Mesendoderm (in vitro differentiated cells): ENCODE measurements at places on chromosomes 7 and 10.

DNA sequence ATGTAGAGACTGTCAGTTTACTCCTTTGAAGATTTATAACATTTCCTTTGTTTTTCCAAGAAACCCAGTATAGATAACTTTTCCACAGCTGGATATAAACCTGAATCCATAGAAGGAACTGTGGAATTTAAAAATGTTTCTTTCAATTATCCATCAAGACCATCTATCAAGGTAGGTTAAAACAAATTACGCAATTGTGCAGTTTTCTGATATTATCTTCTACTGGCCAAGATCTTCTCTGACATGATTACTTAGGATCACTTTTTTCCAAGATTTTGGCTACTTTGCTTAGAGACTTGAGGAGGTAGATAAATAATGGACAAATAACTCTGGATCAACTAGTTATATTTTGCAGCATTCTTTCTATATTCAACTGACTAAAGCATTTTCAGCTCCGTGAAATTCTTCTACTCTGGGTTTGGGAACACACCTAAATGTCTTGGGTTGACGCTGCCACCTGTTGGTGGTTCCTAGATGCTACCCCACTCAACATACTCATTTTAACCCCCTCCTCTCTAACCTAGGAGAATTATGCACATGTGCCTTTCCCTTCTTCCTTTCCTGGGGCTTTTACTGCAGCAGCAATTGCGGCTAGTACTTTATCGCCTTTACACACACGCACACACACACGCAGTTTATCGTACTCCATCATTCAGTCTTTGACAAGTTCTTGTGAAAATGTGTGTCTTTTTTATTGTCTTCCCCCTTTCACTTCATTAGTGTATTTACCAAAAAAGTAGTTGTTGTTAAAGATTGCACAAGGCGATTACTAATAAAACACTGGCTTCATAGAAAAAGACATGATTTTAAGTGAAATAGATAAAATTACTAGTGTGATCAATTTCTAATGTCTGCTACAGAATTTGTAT lies 32.7 kb downstream of the ABCB5 start:
- no peak overlapping the region for H3K4me3 ChIP-seq
- H3K27me3 ChIP-seq: no peaks in the 10 kb centered on the region
- peak; percentile 84 for DNase-seq
- H3K27ac ChIP-seq: no peak overlapping the region
- peaks cover 3% of the 10 kb centered on the region for H3K4me1 ChIP-seq
- H3K36me3 ChIP-seq: no peaks in the 10 kb centered on the region

DNA sequence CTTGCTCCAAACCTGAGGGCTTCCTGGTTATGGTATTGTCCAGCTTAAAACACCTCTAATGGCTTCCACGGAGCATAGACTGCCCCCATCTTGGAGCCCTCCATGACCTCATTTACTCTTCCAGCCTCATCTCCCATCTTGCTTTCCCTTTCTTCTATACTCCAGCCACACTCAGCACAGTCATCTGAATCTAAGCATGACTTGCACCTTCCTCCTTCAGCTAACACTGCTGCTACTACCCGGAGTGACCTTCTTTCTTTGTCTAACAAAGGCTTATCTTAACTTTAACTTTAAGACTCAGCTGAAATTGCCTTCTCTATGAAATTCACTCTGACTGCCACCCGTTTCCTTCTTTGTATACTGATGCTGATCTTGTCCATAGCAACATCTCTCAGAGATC lies 135.1 kb downstream of the FAM107B start:
- no peak for DNase-seq
- H3K4me1 ChIP-seq: no peaks in the 10 kb centered on the region
- H3K36me3 ChIP-seq: no peaks in the 10 kb centered on the region
- no peak overlapping the region for H3K27ac ChIP-seq
- H3K4me3 ChIP-seq: no peak overlapping the region

- H3K4me3 ChIP-seq: no peak overlapping the region
- DNase-seq: no peak
- no peak overlapping the region for H3K27ac ChIP-seq
- no peaks in the 10 kb centered on the region for H3K4me1 ChIP-seq
Measured at GRCh38 chr7:25624051-25624450, 395.8 kb upstream of the NPVF start.

- no peaks in the 10 kb centered on the region for H3K36me3 ChIP-seq
- H3K27me3 ChIP-seq: no peaks in the 10 kb centered on the region
- H3K4me3 ChIP-seq: no peak overlapping the region
- H3K4me1 ChIP-seq: no peaks in the 10 kb centered on the region
- H3K27ac ChIP-seq: no peak overlapping the region
- DNase-seq: no peak
Measured at GRCh38 chr7:143958781-143959180, 4.1 kb downstream of the OR2F1 start.

GRCh38 chr7:71613313-71613712 lies 481.4 kb downstream of the GALNT17 start:
- H3K4me1 ChIP-seq: peaks cover 9% of the 10 kb centered on the region
- no peaks in the 10 kb centered on the region for H3K36me3 ChIP-seq
- no peak overlapping the region for H3K4me3 ChIP-seq

GRCh38 chr7:26182706-26183105 lies 17.8 kb downstream of the HNRNPA2B1 start:
- no peaks in the 10 kb centered on the region for H3K27me3 ChIP-seq
- H3K27ac ChIP-seq: no peak overlapping the region

DNA sequence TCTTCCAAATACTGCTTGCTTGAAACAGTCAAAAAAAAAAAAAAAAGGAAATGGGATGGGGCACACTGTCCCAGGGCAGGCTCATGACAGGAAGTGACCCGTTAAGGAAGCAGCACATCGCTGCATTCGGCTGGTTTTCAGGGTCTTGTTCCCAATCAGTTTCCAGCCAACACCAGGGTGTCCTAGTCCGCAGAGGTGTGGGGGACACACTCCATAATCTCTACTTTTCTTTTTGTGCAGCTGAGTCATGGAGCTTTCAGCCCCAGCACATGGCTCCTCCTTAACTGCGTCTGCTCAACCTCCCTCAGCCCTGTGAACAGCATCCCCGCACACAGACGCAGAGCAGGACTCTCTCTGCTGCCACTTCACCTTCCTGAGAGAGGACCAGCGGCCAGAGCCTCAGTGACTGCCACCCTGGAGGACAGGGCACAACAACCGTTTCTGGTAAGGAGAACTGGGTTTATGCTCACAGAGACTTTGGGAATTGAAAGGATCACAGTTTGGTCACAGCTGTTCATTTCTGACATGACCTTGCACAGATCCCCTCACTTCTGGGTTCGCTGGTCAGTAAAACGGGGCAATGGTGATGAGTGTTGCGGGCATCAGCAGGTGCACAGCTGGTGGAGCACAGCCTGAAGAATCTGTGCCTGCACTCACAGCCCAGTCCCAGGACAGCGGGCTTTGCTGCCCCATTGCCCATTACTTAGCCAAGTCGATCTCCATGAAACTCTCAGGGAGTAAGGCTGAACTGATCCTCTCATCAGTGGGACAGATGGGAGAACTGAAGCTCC lies at the start of gene GIMAP5:
GIMAP5 (plus strand) TSS at position 154 of the 791 bp plus-strand sequence. CDS start 3,467 bp downstream, outside the sequence.
- peaks cover 3% of the 10 kb centered on the region for H3K4me1 ChIP-seq
- H3K36me3 ChIP-seq: no peaks in the 10 kb centered on the region
- peaks cover 61% of the 10 kb centered on the region for H3K27me3 ChIP-seq
- no peak for DNase-seq
- no peak within 1 kb of the TSS for H3K27ac ChIP-seq

- H3K27ac ChIP-seq: no peak overlapping the region
- H3K36me3 ChIP-seq: no peaks in the 10 kb centered on the region
- peak; percentile 40 for DNase-seq
- no peak overlapping the region for H3K4me3 ChIP-seq
- peaks cover 2% of the 10 kb centered on the region for H3K4me1 ChIP-seq
Measured at GRCh38 chr10:44010873-44011602, 362.4 kb upstream of the ZNF32 start.

DNA sequence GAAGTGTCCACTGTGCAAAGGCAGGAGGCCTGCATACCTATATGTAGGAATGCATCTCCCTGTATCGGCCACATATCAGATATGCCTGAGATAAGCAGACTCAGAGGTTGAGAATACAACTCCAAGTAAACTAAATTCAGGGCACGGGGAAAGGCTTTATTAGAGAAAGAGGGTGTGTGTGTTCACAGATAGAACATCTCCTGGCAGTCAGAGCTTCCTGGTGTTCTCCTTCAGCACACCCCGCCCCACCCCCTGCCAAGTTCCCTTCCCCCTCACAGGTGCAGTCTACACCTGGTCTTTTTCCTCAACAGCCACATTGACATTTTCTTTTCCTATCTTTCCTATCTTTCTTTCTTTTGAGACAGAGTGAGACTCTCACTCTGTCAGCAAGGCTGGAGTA lies 17.1 kb downstream of the GBX1 start:
- DNase-seq: no peak
- H3K4me3 ChIP-seq: no peak overlapping the region
- no peaks in the 10 kb centered on the region for H3K36me3 ChIP-seq

GRCh38 chr10:43585046-43585445 lies 10.6 kb upstream of the ZNF239 start:
- H3K27ac ChIP-seq: no peak overlapping the region
- H3K36me3 ChIP-seq: no peaks in the 10 kb centered on the region
- H3K4me1 ChIP-seq: no peaks in the 10 kb centered on the region
- DNase-seq: no peak
- H3K27me3 ChIP-seq: no peaks in the 10 kb centered on the region
- no peak overlapping the region for H3K4me3 ChIP-seq

DNA sequence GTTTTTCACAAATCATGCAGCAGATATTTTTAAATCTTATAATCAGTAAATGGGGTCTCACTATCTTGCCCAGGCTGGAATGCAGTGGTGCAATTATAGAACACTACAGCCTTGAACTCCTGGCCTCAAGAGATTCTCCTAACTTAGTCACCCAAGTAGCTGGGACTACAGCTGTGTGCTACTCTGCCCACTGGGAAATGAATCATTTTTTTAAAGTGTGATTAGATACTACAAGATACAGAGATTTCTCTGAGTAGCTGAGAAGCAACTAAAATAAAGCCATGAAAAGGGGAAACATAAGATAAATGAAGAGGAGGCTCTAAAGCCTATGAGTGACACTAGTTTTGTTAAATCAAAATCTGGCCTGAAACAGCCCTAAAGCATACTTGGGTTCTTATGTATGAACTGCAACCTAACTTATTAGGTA lies 119.7 kb downstream of the JMJD1C start:
- no peak overlapping the region for H3K4me3 ChIP-seq
- no peaks in the 10 kb centered on the region for H3K36me3 ChIP-seq
- no peaks in the 10 kb centered on the region for H3K4me1 ChIP-seq
- H3K27ac ChIP-seq: no peak overlapping the region
- no peaks in the 10 kb centered on the region for H3K27me3 ChIP-seq

- no peaks in the 10 kb centered on the region for H3K4me1 ChIP-seq
- H3K27ac ChIP-seq: no peak overlapping the region
- H3K27me3 ChIP-seq: no peaks in the 10 kb centered on the region
- H3K4me3 ChIP-seq: no peak overlapping the region
Measured at GRCh38 chr10:9709849-9710248, 1307.8 kb upstream of the CELF2 start.

- H3K36me3 ChIP-seq: no peaks in the 10 kb centered on the region
- H3K4me1 ChIP-seq: no peaks in the 10 kb centered on the region
- H3K27ac ChIP-seq: no peak overlapping the region
- DNase-seq: no peak
- no peak overlapping the region for H3K4me3 ChIP-seq
Measured at GRCh38 chr7:24727154-24728120, 29.8 kb downstream of the GSDME start.

DNA sequence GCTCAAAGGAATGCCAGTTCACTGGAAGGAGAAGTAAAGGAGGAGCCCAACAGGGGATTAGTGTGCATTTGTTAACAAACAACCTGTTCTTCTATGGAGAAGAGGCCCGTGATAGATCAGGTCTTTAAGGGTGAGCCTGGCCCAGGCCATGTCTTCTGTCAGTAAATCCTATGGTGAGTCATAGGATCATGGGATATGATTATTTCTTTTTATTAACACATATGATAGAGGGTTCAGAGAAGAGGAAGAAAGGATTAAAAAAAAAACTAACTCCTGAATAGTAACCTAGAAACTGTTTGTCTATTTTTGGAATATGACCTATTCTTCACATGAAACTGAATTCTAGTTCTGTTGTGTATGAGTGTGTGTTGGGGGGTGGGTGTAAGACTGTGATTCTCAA lies 70.4 kb downstream of the GPR158 start:
- H3K36me3 ChIP-seq: no peaks in the 10 kb centered on the region
- no peaks in the 10 kb centered on the region for H3K4me1 ChIP-seq
- DNase-seq: no peak
- H3K27me3 ChIP-seq: no peaks in the 10 kb centered on the region

DNA sequence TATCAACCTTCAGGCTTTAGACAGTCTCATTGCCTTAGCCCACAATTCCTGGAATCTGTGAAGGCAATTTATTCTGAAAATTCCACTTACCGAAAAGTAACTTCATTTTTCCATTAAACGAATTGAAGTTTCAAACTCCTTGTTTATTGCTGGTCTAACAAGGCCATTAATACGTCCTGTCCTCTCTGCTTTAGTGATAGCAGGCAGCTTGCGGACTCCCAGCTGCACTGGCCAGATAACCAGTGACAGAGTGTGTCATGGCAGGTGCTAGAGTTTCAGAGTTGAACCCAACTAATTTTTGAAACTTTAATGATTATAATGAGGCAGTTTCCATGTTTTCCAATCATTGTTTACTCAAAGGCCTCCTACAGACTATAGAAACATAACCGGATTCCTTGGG lies 31.1 kb downstream of the LOXL4 start:
- H3K36me3 ChIP-seq: no peaks in the 10 kb centered on the region
- no peaks in the 10 kb centered on the region for H3K27me3 ChIP-seq
- H3K4me1 ChIP-seq: no peaks in the 10 kb centered on the region
- H3K4me3 ChIP-seq: no peak overlapping the region
- no peak for DNase-seq

DNA sequence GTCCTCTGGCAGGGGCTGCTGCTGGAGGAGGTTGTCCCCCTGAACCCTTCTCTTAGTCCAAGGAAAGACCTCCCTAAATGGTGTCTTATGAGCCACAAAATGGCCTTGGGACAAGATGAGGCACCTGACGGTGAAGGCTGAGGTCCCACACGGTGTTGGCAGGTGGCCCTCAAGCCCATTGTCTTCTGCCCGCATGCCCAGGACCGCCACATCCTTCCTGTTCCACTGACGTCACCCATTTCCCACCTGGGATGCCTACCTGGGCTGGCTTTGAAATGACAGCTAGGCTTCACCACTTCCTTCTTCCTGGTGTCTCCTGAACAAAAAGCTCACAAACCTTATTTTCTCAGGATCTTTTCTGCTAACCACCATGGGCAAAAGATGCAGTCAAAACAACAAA lies 2.1 kb upstream of the DMBT1 start:
- no peak for DNase-seq
- peaks cover 15% of the 10 kb centered on the region for H3K4me1 ChIP-seq
- no peak overlapping the region for H3K4me3 ChIP-seq
- no peaks in the 10 kb centered on the region for H3K36me3 ChIP-seq

DNA sequence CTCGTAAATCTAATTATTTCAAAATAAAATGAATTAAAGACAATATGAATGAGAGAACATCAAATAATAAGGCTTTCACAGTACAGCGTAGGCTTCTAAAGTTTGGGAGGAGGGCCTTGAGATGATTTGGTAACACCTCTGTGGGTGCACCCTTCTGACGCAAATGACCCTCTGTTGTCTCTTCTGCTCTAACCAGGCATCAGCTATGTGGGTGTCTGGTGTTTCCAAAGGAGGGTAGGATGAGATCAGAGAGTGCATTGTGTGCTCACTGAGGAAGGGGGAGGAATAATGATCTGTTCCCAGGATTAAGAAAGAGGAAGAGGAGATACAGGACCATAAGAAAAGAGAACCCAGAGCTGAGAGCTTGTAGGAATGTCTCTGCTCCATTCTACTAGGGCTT lies 420.4 kb downstream of the SDK1 start:
- no peak overlapping the region for H3K27ac ChIP-seq

- H3K27me3 ChIP-seq: no peaks in the 10 kb centered on the region
- H3K27ac ChIP-seq: no peak overlapping the region
- no peak for DNase-seq
- no peaks in the 10 kb centered on the region for H3K36me3 ChIP-seq
Measured at GRCh38 chr7:40595129-40595528, 460.3 kb downstream of the SUGCT start.
